ENCODE measurements at places on chromosomes 1 and 21. TPM values are rescaled to one million over a fixed set of nuclear protein-coding genes. Genes with fewer than 3 reads are reported as not detected.
A peak's percentile ranks its signal among the peaks of the same experiment; 100 is the strongest.

Gene KIF14
- 2.2 TPM for total RNA-seq

Gene KPRP
- total RNA-seq: not detected

- no peak for DNase-seq
These were observed 888.3 kb downstream of the LTN1 start for GRCh38 chr21:28104346-28104745.

DNA sequence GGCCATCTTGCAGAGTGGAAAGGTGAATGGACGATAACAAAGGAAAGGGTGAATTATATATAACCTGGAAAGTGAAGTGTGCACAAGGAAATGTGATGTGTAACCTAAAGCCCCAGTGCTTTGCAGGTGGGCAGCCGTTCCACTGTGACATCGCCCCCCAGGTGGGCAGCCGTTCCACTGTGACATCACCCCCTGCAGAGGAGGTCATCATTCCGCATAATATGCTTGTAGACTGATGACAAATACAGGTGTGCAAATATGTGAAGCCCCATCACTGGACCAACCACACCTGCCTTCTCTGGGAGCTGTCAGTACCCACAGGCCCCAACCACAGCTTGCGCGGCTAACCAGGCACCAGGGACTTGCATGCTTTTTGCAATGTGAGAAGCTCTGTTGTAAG is 4.7 kb upstream of the ZNF496 start:
- no peak for DNase-seq

DNA sequence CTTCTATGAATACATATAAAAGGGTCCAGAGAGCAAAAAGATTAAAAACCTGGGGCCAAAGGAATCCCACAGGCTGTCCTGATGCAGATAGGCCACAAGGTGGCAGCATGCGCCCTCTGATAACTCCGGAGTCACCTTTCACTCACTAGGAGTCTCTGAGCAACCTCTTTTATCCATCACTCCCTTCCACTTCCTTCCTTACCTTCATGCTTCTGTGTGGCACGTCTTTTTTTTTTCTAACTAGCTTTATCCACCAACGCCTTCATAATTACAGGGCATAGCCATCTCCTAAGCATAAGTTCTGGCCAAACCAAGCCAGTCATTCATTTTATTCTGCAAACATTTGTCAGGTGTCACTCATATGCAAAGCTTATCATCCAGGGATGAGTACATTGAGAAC is 3.9 kb upstream of the PGLYRP4 start:
- DNase-seq: peak; percentile 84

DNA sequence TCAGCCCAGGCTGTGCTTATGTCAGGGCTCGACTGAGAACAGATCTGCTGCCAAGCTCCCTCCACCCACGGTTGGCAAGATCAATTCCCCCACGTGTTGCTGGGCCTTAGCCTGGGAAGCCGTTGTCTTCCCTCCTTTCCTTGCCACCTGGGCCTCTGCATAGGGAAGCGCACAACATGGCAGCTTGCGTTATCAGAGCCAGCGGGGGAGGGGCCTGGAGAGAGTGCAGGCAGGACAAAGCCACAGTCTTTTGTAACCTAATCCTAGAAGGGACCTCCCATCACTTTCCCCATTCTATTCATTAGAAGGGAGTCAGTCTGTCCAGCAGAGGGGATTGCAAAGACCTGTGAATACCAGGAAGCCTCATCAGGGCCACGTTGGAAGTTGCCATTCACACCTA is 17.0 kb upstream of the IGSF21 start:
- DNase-seq: no peak

All from hepatocyte (in vitro differentiated cells).